ENCODE measurements at places on chromosomes 6 and 20.

GRCh38 chr6:105364243-105364642 lies 38.6 kb downstream of the PREP start:
- DNase-seq = no peak

DNA sequence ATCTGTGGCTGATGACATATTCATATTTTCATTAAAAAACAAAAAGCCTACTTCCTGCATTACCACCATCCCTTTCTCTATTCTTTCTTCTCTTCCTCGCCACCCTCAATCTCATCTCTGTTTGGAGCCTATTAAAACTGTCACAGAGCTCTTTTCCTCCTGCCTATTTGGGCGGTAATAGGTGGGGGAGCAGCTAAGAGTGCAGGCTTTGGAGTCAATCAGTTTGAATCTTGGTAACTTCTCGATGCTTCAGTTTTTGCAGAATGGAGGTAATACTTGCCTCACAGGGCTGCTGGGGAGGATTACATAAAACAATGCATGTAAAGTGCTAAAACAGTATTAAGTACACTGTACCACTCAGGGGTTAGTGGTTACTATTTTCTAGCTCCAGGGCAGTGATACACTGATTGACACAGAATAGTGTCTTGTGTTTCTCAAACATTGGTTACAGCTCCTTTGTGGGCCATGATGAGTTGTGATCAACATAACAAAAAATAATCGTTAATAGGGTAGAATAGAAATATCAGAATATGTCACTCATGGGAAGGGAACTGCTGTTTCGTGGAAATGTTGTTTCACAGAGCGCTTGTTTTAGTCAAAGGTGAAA lies 14.0 kb downstream of the GCLC start:
- DNase-seq = no peak

DNA sequence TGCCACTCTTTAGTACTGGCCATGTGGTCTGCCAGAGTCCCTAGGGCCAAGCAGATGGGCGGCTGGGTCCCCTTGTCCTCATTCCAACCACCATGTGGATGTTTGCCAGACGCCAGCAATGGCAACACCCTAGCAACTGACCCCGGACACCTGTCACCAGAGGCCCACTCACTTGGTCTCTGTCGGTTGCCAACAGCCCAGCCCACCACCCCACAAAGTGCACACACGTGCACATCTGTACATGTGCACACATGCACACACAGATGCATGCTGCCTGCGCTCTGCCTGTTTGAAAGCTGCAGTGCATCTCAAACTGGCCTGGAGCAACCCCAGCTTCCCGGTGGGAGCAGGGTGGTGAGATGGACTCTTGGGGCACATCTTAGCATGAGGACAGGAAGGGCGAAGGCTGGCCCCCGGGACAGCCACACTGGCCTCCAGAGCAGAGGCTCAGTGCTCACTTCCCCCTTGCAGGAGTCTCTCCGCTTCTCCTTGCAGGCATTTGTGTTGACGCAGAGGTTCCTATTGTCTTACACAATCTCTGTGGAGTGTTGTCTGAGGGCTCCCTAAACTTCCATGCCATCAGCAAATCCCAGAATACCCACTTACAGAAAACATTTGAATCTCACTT lies 54.0 kb downstream of the PSMG4 start:
- DNase-seq = no peak

GRCh38 chr6:131101911-131102680 lies 33.2 kb upstream of the AKAP7 start:
- DNase-seq = peak; percentile 80

- DNase-seq = no peak
These were observed 230.9 kb upstream of the CITED2 start for GRCh38 chr6:139605350-139605749.

DNA sequence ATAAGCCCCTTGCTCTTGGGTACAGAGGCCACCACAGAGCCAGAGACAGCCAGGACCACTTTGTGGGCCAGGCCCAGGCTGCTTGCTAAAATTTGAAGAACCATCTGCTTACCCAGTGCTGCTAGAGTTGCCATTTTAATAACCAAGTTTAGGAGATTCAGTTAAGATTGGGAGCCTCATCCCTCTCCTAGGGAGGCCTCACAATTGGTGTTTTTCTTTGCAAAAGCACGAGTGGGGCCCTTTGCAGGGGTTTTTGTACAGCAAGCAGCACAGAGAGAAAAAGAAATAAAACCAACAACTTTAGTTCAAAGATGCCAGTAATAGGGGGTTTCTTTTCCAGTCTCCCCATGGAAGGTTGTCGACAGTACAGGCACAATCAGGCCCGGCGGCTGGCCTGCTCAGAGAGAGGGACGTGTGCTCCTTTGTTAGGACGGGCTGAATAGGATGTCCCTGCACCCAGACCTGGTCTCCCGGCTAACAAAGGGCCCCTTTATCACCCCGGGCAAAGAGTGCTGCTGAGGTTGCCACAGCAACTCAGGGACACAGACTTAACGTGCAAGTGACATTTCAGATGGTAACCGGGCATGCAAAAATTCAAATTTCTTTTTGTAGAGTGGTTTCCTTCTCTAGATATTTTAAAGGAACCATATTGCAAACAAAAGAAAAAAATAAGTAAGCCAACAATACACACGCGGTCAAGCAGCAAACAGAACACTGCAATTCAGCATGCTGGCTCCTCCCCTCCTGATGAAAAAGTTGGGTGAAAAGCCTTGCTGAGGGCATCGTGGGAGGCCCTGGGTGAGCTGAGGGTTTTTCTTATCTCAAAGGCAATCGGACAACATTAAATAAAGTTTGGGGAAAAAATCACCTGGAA lies 10.5 kb upstream of the TOX2 start:
- DNase-seq = no peak

DNA sequence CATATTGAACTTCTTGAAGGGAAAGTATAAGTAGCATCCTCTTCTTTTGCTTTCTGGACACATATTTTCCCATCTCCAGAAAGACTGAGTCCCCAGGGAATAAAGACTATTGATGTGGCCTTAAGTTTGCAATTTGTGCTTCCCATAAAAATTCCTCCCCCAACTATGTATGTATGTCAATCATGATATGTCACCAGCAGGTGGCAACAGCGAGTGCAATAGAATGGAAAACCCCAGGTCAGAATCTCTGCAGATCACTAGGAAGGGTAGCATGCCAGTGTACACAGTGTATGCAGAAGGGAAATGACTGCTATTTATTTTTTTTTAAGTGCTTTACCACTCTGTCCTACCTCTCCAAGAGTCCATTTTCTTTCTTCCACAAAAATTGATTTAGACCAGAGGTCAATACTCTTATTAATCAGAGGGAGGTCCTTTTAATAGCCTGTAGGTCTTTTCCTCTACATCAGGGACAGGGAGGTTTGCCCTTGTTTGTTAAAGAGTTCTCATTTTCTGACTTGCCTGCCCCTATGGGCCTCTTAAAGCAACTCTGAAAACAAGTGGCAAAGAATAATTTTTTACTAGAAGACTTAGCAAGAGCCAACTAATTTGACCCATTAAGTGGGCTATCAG lies 61.4 kb downstream of the BMP2 start:
- peak; percentile 60 for DNase-seq

- peak; percentile 63 for DNase-seq
These were observed at the start of gene LRRN4 for GRCh38 chr20:6053776-6054688. TSS of gene LRRN4 (minus strand) at chr20:6054060. CDS start at chr20:6052799, 1,261 bp downstream.

DNA sequence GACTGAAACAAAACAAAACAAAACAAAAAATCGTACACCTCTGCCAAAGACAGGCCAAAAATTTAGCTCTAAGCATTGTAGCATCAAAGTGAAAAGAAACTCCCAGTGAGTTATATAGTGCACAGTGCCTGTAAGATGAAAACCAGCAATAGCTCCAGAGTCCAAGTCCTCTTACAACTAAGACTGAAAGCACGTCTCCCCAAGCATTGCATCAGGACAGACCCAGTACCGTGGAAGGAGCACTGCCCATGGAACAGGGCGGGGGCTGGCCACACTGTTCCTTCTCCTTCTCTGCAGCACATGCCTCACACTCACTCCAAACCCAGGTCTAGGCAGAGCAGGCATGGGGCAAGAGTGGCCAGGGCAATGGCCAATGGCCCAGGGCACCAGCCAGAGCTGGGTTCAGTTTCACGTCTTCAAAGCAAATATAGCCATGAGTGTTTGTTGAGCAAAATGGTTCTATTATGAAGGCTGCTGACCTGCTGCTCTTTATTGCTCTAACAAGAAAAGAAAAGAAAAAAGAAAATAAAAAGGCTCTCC lies 72.2 kb upstream of the PBOV1 start:
- DNase-seq = no peak

GRCh38 chr6:147201885-147202515 lies 2.2 kb upstream of the STXBP5 start:
- DNase-seq = peak; percentile 2

DNA sequence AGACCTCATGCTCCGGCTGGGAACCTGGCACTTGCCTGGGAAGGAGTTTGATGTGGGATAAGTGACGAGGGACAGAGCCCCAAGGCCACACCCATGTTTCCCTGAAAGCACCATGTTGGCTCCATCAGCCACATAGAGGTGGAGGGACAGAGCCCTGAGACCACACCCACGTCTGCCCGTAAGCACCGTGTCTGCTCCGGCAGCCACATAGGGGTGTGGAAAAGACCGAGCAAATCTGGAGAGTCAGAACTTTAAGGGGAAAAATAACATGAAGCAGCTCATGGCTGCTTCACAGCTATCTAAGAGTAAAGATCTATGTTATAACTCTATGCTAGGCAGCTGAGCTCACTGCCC lies 15.3 kb downstream of the SLCO4A1 start:
- DNase-seq = no peak

DNA sequence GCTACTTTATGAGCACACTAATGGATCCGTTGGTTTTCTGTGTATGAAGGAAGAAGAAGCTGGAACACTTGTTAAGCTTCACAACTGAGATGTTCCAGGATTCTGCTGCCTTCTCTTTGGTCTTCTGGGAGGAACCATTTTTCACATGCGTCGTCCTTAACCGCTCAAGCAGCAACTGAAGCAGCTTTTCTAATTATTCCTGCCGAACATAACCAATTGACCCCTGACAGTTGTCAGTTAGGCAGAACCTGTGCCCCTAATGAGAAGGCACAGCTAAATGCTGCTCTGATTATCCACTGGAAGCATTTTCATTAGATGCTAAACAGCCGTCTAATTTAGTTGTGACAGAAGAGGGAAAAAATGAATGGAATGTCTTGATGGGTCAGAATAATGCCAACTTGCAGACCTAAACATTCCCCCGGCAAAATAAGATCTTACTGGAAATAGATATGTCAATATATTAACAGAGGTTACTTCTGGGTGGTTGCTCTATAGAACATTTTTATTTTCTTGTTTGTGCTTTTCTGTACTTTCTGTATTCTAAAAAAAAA lies 85.0 kb upstream of the SMLR1 start:
- DNase-seq = no peak

- DNase-seq = peak; percentile 60
These were observed 7.2 kb downstream of the HEBP2 start for GRCh38 chr6:138410972-138411880.

DNA sequence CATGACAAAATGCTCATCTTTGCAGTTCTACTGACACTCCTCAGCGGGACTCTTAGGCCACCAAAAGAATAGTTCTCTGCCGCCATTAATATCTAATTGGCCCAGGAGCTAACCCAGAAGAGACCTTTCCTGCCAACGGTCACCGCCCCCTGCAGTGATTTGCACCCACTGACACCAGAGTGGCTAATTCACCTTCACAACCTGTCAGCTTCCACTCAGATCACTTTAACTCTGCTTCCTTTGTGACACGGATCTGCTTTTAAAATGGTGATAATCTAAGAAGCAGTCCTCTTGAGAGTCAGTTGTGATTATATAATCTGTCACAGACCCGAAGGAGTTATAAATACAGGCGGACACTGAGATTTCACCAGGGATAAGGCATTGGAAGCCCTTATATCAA lies 172.8 kb downstream of the FRK start:
- no peak for DNase-seq

GRCh38 chr6:79076160-79076559 lies 1.9 kb downstream of the PHIP start:
- DNase-seq = no peak

DNA sequence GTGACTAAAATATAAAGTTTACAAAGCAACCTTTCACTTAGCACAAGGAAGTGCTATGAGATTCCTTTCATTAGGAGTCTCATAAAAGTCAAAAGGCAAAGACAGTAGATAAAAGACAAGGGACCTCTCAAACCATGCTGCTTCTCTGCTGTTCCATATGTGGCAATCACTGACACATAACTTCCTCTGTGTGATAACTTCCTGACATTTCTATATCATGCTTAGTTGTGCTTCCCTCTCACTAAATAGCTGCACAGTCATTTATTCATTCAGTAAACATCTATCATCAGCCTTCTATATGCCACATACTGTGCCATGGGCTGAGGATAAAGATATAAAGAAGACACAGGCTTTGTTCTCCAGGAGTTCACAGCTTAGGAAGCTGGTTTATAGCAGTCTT lies 214.8 kb upstream of the GRIK2 start:
- DNase-seq = no peak

GRCh38 chr20:23128461-23129125 lies 42.5 kb upstream of the CD93 start:
- no peak for DNase-seq

- peak; percentile 12 for DNase-seq
These were observed 8.7 kb downstream of the ZNF335 start for GRCh38 chr20:45963059-45964005.

DNA sequence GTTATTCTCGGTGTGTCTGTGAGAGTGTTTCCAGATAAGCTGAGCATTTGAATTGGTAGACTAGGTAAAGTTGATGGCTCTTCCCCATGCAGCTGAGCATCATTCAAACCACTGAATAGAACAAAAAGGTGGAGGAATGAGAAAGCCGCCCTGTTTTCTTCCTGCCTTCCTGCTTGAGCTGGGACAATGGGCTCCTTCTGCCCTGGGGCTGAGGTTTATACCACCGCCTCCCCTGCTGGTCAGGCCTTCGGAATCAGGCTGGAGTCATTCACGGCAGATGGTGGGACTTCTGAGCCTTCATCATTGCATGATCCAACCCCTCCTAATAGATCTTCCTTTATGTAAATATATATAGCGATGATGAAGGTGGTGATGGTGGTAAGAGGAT lies 124.9 kb downstream of the ANKRD60 start:
- no peak for DNase-seq

- no peak for DNase-seq
These were observed 20.1 kb upstream of the EMILIN3 start for GRCh38 chr20:41386502-41387427.

DNA sequence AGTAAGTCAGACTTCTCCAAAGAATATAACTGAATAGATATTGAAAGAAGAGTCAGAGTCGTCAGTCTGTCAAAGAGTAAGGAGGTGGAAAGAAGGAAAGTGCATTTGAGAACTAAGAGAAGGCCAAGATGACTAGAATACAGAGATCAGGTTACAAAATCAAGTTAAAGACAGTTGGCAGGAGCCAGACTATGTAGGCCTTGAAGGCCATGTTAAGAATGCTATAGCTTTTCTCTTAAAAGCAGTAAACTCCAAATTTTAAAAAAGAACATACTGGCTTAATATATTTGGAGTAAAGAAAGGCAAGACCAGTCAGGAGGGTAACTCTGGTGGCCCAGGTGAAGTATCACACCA lies 68.8 kb downstream of the IBTK start:
- DNase-seq = no peak
